Caco-2 (cell line): ENCODE measurements at places on chromosomes 11 and 22. TPM values are rescaled to one million over a fixed set of nuclear protein-coding genes. Genes with fewer than 3 reads are reported as not detected.

Gene C11orf91
- not detected in 2 replicates for total RNA-seq

Gene INS
- not detected in 2 replicates for total RNA-seq

Gene MICAL2
- total RNA-seq, result 247 and 272 TPM in 2 replicates

DNA sequence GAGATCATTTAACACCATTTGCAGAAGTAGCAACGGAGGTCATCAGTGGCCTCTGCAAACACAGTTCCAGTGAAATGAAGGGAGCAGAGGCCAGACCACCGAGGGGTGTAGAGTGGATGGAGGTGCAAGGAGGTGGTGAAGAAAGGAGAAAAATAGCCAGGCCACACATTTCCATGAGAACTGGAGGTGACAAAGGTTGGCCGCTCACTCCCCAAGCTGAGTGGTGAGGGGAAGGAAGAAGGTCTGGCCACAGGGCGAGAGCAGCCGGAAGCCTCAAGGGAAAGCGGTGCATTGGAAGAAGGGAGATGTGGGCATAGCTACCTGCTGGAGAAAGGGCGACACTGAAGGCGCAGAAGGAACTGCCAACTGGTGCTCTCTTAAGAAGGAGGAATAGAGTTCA is 20.1 kb upstream of the TMPRSS4 start:
- peaks cover 7% of the 10 kb centered on the region for H3K4me1 ChIP-seq
- H3K4me3 ChIP-seq, result no peak overlapping the region
- H3K27ac ChIP-seq, result no peak overlapping the region

DNA sequence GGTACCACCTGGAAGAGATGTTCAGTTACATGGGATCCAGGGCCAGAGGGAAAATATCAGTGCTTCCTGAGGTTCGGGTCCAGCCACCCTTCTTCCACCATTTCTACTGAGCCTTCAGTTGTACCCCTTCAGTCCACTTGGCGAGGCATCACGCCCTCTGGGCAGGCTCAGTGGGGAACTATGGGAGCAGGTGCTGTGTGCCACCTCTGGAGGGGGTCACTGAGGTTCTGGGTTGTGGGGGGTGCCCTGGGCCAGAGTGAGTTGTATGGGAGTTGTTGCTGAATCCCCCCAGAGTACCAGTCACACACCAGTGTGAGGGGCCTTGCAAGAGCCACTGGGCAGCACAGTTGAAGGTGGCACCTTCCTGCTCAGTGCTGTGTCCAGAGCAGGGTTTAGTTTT is 2.7 kb upstream of the SREBF2 start:
- H3K4me1 ChIP-seq, result peaks cover 4% of the 10 kb centered on the region
- H3K27me3 ChIP-seq, result no peaks in the 10 kb centered on the region
- H3K4me3 ChIP-seq, result no peak overlapping the region
- H3K36me3 ChIP-seq, result no peaks in the 10 kb centered on the region

DNA sequence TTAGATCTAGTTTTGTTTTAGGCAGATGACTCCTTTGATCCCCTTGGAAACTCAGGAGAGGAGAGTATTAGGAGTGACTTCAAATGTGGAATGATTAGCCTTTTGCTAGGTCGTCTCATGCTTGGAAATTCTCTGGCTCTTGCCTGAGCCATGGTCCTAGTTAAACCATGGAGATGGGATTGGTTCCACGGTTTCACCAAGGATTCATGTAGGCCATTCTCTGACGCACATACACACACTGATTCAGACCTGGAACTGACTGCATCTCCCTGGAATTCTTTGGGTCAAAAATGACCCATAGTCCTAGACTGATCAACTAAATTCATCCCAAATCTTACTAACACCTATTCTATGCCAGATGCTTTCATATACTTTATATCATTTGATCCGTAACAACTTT is 56.5 kb downstream of the POLD3 start:
- H3K27ac ChIP-seq, result no peak overlapping the region
- H3K4me1 ChIP-seq, result no peaks in the 10 kb centered on the region
- no peaks in the 10 kb centered on the region for H3K27me3 ChIP-seq
- H3K36me3 ChIP-seq, result no peaks in the 10 kb centered on the region
- no peak overlapping the region for H3K4me3 ChIP-seq
